ENCODE measurements at places on chromosomes 11 and 22.

- DNase-seq: peak; percentile 27
These were observed 25.2 kb downstream of the ALKBH3 start for GRCh38 chr11:43905813-43906241.

- no peak for DNase-seq
These were observed 3.9 kb downstream of the BET1L start for GRCh38 chr11:203056-203944.

GRCh38 chr11:115383431-115383830 lies 120.8 kb downstream of the CADM1 start:
- DNase-seq: no peak

DNA sequence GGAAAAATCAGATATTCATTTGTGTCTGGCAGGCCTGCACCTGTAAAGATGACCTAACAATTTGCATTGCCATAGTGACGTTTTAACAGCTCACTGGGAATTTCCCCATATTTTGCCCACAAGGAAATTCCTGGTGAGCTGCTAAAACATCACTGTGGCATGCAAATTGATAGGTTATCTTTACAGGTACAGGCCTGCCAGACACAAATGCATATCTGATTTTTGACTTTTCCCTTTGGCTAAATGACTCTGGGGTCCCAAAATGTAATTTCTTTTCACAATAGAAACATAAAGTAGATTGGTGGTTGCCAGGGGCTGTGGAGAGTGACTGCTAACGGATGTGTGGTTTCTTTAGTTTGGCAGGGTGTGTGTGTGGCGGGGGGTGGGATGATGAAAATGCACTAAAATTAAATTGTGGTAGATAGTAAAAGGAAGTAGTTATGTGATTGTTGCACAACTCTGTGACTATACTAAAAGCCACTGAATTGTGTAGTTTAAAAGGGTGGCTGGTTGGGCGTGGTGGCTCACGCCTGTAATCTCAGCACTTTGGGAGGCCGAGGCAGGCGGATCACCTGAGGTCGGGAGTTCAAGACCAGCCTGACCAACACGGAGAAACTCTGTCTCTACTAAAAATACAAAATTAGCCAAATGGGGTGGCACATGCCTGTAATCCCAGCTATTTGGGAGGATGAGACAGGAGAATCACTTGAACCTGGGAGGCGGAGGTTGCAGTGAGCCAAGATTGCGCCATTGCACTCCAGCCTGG lies 18.5 kb upstream of the FEZ1 start:
- no peak for DNase-seq

- no peak for DNase-seq
These were observed 597.2 kb downstream of the DLG2 start for GRCh38 chr11:85029964-85030363.

DNA sequence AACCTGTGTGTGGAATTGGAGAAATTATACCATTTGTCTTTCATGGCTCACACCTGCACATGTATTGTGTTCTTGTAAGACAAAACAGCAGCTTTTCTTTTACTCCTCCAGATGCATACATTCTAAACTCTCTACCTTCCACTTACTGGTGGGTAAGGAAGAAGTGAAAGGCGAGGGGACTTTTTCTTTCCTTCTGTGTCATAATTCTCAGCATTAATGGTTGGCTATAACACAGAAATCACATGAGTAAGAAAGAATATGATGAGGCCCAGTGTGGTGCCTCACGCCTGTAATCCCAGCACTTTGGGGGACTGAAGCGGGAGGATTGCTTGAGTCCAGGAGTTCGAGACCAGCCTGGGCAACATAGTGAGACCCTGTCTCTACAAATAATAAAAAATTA lies 57.8 kb upstream of the SHANK2 start:
- DNase-seq: no peak

DNA sequence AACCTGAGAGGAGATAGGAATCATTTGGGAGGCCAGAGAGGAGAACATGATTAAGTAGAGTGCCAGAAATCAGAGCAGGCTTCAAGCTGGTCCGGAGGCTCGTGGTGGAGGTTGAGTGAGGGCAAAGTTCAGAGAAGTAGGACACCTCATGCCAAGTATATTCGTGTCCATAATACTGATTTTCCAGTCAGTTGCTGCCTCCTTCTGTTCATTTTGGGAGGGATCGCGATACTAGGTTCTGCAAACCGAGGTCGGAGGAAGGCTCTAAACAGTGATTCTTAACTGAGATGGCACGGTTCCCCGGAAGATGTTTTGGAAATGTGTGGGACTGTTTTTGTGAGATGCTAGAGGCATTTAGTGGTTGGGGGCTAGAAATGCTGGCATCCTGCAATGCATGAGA lies 13.6 kb upstream of the CD3E start:
- DNase-seq: no peak

DNA sequence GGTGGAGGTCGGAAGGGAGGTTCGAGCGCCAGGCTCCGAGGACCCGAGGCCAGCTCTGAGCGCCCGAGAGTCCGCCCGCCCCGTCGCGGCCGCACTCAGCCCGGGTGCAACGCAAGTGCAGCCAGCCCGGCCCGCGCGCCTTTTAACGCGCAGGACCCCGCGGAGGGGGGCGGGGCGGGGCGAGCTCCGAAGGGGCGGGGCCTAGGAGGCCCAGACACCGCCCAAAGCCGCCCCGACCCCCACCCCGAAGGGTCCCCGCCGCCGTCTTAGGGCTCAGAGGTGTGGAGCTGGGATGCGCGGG lies at the start of gene PHOX2A:
TSS of gene PHOX2A (minus strand) at position 117 of the 301 bp plus-strand sequence. CDS start 172 bp downstream, outside the sequence.
- DNase-seq: no peak

DNA sequence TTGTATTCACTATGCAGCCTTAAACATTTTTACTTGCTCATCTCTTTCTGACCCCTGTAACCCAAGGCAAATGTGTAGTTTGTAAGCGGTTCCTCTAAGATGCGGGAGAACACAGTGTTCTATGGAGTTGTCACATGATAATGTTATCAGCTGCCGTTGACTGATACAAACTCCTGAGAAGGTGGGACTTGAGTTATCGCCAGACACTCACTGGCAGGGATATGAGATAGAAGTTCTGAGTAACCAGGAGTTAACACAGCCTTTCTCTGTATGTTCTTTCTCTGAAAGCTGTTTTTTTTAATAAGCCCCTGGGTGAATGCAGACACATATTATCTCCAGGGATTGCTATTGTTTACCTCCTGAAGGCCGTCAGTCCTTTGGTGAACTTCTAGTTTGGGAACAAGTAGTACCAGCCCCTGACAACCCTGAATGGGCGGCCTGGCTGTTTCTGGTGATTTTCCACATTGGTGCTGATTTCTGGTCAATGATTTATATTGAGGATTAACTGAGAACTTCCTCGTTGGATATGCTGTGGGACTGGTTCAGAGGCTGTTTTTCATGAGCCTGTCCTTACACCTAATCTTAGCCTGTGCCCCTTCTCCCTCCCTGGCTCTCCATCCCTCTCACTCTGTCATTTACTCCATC lies 155.3 kb upstream of the RASSF10 start:
- no peak for DNase-seq

DNA sequence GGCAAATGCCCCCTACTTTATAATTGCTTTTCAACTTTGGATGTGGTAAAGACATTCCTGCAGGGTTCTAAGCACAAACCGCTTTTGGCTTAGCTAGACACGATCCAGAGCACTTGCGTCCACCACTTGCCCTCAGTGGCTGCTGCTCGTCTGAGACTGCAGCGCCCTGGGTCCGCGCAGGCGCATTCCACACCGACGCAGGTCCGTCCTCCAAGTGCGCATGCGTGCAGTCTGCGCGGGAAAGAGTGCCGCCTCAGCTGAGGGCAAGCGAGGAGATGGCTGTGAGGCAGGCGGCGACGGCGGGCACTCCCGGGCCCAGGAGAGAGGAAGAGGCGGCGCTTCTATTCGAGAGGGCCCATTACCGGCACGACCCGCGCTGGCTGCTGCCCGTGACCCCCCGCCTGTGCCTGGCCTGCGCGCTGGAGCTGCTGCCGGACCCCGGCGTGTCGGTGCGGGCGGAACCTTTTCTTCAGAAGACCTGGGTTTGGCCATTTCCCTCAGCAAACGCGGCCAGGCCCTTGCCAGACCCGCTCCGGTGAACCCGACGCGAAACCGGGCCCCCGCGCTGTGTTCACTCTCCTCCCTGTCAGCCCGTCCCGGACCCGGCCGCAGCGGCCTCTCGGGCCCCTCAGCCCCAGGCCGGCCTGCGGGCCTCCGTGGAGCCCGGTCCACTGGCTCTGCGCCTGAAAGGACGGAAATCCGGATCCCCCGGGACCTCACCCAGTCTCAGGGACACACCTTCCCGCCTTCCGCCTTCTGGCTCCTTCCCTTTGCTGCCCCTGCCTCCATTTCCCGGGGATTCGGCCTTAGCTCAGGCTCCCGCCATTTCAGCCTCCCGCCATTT lies at the start of gene MEI1:
TSS of gene MEI1 (plus strand) at position 240 of the 844 bp plus-strand sequence. CDS start at position 276, 36 bp downstream.
- DNase-seq: peak; percentile 90

GRCh38 chr22:23072077-23072910 lies 2.0 kb downstream of the GNAZ start:
- no peak for DNase-seq

- no peak for DNase-seq
These were observed 21.8 kb upstream of the OPCML start for GRCh38 chr11:133553885-133554740.

GRCh38 chr22:48144318-48144717 lies 1381.9 kb downstream of the TBC1D22A start:
- no peak for DNase-seq

DNA sequence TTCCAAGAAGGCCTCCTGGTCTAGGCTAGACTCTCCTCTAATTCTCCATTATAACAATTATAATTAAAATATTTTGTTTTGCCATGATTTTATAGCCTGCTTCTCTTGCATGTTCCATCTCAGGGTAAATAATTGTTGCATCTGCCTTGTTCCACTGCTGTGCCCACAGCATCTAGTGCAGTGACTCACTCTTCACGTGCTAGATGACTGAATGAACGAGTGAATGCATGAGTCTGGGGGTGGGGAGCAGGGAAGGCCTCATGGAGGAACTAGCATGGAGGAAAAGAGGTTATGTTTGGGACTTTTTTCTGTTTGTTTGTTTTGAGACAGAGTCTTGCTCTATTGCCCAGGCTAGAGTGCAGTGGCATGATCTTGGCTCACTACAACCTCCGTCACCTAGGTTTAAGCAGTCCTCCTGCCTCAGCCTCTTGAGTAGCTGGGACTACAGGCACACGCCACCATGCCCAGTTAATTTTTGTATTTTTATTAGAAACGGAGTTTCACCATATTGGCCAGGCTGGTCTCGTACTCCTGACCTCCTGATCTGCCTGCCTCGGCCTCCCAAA lies 5.2 kb upstream of the OAF start:
- DNase-seq: no peak

DNA sequence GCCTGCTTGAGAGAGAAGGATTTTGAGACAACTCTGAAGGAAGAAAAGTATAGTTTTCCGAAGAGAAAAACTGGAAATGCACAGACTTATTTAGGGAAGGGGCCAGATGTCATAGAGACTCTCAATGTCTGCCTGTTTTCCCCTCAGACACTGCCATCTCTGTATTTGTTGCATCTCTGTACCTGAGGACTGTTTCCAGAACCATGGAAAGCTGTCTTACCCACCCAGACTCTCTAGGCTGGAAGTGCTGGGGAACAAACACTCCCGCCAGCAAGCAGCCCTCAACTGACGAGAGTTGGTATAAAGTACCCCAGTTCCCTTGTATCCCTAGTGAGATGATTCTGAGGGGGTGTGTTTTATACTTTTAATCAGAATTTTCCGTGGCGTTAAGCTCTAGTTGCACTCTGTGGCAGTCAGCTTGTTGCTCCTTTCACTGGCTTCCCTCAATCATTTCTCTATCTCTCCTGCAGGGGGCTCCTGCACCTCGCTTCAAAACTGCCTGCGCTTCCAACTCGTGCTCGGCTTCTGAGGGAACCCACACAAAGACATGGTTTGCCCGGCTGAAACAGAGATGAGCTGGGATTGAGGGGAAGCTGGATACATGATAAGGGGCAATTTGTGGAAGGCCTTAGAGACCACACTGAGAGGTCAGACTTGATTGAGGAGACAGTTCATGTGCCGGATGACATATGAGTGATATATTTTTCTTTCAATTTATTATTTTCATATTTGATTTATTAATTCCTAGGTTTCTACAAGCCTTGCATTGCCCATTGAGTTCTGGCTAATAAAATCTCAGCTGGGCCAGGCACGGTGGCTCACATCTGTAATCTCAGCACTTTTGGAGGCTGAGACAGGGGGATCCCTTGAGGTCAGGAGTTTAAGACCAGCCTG lies 36.9 kb upstream of the CLPB start:
- peak; percentile 8 for DNase-seq

DNA sequence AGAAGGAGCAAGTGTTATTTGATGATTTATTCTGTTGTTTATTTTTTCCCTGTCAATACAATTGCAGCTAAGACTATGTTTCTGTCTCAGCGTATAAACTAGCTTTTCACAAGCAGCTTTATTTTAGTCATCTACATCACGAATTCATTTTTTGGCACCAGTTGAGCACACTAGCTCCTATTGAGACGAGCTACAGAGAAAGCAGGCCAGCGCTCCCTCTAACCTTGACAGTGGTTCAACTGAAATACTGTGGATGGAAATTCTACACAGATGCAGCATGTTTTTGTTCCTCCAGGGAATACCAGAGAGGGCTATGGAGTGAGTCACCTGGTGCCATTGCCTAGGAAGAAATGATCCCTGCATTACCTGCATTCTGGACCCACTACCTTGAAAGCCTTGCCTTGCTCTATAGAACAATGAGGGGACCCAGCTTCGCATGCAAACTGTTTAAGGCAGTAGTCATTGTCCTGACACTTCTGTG lies 108.2 kb upstream of the ARHGAP42 start:
- DNase-seq: no peak

- DNase-seq: no peak
These were observed 112.2 kb upstream of the RRM1 start for GRCh38 chr11:3982431-3982830.

DNA sequence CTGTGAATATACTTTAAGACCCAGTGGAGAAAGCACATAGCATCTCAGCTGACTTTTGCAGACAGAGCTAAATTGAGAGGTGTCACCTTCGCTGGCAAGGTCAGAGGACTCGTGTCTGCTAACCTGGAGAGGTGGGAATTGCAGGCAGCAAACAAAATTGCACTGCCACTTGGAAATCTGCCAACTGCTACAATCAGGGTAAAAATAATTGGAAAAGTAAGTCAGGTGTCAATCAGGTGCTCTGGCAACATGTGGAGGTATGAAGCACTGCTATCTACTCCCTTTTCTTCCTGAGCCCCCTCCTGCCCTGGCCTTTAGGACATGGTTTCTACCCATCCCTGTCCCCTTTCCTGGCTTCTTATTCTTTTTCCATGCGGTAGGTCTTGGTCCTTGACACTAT lies 24.1 kb upstream of the LRRC55 start:
- no peak for DNase-seq

DNA sequence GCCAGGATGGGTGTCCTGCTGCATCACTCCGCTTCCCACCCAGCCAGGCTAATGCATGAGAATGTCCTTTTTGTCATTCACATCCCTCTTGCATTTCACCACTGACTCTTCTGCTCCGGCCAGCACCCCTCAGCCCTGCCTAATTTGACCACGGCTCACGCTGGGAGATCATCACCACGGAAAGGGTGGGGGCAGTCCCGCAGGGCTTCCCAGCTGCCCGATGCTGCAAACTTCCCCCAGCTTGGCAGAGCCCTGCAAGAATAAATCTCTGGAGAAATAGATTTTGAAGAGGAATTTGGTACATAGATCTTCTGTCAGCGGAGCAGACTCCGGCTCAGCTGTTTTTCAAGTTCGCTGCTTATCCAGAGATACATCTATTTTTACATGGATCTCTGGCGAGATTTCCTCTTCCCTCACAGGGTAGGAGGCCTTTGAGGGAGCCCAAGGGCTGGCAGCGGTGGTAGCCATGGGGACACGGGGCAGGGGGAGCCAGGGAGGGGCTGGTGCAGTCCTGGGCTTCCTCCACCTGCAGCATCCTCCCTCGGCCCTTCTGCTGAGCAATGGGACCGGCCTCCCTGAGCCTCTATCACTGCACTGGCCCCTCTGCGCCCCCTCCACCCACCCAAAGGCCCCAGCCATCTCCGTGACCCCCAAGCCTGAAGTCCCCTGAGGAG lies 62.6 kb downstream of the BUD13 start:
- no peak for DNase-seq

GRCh38 chr11:48164836-48165235 lies 51.8 kb upstream of the OR4B1 start:
- DNase-seq: no peak

Measured in frontal cortex (tissue), 4 donors.